ENCODE measurements at places on chromosomes 6 and 20. TPM values are rescaled to one million over a fixed set of nuclear protein-coding genes. Genes with fewer than 3 reads are reported as not detected.

Gene SDHAF4
- 14.5 TPM for total RNA-seq

Gene SULF2
- 257 TPM for total RNA-seq

Gene IPCEF1
- 25.9 TPM for total RNA-seq

Gene KCNK15
- 11.7 TPM for total RNA-seq

Gene NT5E
- 41.0 TPM for total RNA-seq

Gene AVP
- total RNA-seq, result not detected

Gene GSTA3
- total RNA-seq, result not detected

Gene RAMACL
- 1.9 TPM for total RNA-seq

Gene LIN28B
- not detected for total RNA-seq

Gene PAK5
- 0.13 TPM for total RNA-seq

Gene TMEM217
- total RNA-seq, result 0.72 TPM

Gene THBD
- total RNA-seq, result 48.1 TPM

Gene EEF1E1
- total RNA-seq, result 35.4 TPM

Gene MLN
- total RNA-seq, result not detected

Gene ME1
- total RNA-seq, result 3.3 TPM

Gene BTNL2
- total RNA-seq, result not detected

Gene TEAD3
- total RNA-seq, result 18.0 TPM

Gene CLVS2
- not detected for total RNA-seq

Gene HCK
- total RNA-seq, result 24.0 TPM

Gene HLA-DPB1
- 181 TPM for total RNA-seq

Gene BEND6
- total RNA-seq, result 0.72 TPM

Gene SLC32A1
- not detected for total RNA-seq

Gene MROH8
- 2.4 TPM for total RNA-seq

Gene B3GAT2
- not detected for total RNA-seq

Gene FGD2
- total RNA-seq, result 49.5 TPM

Gene CD40
- total RNA-seq, result 25.2 TPM

Gene ATP6V1G2
- 1.2 TPM for total RNA-seq

Gene WFDC5
- total RNA-seq, result 1.0 TPM

Gene CSTF1
- 30.7 TPM for total RNA-seq

Gene VWA7
- 32.5 TPM for total RNA-seq

Gene GMNN
- 13.0 TPM for total RNA-seq

Data from kidney (tissue), 22 donors.